HCEC 1CT (cell line): ENCODE measurements at places on chromosomes 4 and X.
A peak's percentile ranks its signal among the peaks of the same experiment; 100 is the strongest.

DNA sequence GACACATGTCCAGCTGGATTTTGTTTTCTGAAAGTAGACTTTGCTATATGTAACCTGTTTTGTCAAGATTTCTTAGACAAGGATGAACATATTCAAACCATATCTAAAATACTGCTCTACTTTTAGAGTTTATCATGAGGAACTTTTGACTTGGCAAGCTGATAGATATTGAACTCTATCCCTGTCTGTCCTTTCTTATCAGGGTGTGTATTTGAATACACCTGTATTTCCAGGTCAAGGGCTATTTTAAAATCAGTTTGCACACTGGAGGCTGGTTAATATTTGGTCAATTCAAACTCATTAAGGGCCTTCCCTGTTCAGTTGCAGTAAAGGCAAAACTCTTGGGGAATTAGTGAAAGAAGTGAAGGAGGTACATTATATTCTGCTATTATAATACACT, 2.3 kb downstream of the CDS1 start:
- no peak for DNase-seq

DNA sequence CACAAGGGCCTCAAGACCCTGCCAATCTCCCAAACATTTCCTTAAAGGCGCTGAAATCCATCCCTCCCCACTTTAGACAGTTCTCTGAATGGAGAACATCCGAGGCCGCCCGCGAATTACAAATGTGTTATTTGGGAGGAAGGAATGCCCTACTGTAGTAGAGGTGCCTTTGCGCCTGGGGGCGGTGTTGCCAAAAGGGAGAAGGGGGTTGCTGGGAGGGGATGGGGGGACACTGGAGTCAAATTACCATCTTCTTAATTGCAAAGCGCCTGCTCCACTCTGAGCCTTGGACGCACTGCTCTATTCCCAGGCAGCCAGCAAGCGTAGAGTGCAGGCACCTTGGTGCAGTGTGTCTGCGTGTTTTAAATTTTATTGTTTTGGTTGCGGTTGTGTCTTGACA, 2.7 kb downstream of the TMEM255A start:
- DNase-seq, result no peak

DNA sequence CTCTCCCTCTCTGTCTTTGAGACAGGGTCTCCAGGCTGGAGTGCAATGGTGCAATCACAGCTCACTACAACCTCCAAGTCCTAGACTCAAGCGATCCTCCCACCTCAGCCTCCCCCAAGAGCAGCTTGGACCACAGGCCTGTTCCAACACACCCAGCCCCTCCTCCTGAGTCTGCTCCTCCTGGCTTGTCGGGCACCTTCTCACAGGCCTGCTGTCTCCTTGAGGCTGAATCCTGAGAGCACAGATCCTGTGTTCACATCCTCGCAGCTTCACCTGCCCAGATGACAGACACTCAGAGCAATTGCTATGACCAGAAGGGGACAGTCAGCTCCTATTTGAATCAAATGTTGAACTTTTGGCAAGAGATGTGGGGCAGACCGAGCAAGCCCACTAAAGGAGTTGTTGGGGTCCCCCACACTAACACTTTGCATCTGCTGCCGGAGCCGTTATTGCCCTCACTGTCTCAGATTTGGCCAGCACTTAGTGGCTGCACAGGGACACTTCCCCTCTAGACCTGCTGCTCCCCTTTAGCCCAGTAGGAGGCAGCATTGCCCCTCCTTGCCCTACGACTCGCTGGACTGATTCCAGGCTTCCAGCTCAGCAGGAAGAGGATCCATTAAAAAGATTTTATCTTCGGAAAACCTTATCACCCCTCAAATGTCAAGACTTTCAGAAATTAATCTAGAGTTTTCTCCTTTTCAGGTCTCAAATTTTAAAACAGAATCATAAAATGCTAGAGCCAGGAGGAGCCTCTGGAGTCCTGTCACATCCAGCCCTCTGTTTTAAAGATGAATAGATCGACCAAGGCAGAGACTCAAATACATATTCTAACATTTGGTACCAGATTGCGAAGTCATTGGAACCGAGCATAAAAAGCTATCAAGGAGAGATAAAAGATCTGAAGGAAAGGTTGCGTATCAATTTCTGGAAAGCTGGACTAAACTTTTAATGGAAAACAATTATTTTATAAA, 113.7 kb downstream of the USP46 start:
- peak; percentile 24 for DNase-seq

DNA sequence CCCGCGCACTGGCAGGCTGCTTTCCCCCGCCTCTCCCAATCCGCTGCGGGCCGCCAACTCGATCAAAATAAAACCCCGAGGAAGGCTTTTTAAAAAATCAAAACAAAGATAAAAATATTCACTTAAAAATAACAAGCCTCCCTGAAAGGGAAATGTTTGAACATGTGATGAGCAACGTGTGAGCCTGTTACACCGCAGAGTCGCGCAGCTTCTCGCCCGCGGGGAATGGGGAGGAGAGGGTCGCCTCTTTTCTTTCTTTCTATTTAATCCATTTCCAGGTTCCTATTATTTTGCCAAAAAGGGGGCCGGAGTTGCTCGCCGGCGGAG, 326.0 kb upstream of the F9 start:
- peak; percentile 1 for DNase-seq

DNA sequence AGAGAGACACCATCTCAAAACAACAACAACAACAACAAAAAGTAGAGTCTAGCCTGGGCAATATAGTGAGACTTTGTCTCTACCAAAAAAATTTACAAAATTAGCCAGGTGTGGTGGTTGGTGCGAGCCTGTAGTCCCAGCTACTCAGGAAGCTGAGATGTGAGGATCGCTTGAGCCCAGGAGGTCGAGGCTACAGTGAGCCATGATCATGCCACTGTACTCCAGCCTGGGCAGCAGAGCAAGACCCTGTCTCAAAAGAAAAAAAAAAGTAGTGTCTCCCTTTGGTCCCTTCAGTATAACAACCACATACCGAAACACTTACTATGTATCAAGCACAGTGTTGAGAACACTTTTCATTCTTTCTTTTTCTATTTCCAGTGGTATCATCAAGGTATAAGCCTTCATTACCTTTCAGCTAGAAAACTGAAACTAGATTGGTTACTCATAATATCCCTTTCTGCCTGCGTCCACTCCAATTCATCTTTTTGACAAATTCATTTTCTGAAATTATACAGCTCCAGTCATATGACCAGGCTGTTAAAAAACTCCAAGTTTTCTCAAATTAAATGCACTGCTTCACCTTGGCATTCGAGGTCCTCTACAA, 54.1 kb downstream of the RPS6KA3 start:
- no peak for DNase-seq

- DNase-seq, result peak; percentile 54
Measured at GRCh38 chrX:134244043-134244442, 7.1 kb downstream of the CCDC160 start.

DNA sequence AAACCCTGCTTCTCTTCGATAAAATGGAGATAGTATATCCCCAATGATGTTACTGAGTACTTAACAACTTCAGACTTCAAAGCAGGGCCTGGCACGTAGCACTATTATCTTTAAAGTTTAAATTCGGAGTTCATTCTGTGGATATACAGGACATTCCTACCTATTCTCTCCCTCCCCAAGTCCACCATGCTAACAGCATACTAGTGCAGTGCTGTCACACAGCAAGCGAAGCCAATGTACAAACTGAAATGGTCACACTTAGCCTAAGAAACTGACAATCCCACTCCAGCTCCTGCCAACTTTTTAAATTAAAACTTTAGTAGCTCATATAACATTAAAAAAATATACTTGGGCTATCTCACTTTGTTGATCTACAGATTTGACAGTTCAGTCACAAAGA, 1.2 kb upstream of the DNAJB14 start:
- DNase-seq, result no peak

DNA sequence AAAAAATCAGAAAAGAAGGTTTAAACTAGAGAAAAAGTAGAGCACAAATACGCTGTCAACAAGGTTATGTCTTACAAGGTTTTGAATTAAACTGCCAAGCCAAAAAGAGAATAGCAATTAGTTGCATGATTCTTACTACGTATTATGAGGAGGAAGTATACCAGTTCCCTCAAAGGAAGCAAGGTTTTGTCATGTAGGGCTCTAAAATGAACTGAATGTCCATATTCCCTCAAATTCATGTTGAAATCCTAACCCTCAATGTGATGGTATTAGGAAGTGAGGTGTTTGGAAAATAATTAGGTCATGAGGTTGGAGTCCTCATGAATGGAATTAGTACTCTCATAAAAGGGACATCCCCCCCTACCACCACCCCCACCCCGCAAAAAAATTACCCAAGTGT, 201.0 kb downstream of the FBXW7 start:
- no peak for DNase-seq

DNA sequence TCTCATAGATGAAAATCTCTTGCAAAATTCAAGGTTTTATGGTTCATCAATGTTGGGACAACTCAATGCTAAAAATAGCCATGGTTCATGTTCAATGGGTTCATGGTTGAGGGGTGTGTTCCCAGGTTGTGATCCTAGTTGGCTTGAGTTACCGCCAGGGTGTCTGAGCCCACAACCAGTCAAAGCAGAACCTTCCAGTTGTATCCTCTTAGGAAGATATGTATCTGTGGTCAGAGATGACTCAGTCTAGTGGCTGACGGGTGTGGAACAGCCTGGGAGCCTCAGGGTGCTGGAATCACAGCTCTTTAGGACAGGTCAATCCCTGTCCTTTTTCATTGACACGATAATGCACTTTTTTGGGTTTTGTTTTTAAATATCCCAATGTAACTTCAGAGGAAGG, 192.3 kb upstream of the NR3C2 start:
- no peak for DNase-seq

DNA sequence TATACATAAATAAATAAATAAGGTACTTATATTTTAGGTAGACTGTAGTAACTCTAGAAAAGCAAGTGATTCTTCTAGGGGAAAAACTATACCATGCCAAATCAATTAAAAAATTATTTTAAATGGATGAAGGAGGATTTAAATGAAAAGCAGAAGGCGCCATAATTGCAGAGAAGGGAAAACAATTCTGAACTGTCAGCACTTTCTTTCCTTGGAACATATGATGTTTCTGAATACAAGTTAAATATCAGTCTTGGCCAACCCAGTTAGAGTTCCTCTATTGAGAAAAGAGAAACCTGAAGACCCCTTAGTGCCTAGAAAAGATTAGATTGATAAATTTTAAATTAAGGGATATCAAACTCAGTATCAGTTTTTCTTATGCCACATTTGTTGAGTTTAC, 75.8 kb downstream of the ADAM29 start:
- DNase-seq, result no peak

DNA sequence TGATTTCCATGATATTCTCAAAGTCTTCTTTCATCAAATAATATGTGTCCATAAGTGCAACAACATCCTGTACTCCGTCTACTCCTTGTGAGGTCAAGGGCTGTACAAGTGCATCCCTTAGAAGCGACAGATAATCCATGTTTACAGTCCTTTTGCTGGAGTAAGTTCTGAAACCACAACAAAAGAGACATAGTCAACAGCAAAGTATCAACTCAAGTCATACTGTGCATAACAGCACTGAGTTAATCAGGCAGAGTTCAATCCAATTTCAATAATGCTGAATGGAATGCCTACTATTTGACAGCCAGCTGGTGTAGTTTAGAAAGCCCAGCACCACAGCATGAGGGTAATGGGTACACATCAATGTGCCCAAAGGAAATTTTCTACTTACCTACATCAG, 74.5 kb downstream of the RFC1 start:
- DNase-seq, result no peak

GRCh38 chrX:110123331-110123782, 120.4 kb downstream of the TMEM164 start:
- no peak for DNase-seq

GRCh38 chr4:9921326-9921725, 100.0 kb downstream of the SLC2A9 start:
- DNase-seq, result no peak

DNA sequence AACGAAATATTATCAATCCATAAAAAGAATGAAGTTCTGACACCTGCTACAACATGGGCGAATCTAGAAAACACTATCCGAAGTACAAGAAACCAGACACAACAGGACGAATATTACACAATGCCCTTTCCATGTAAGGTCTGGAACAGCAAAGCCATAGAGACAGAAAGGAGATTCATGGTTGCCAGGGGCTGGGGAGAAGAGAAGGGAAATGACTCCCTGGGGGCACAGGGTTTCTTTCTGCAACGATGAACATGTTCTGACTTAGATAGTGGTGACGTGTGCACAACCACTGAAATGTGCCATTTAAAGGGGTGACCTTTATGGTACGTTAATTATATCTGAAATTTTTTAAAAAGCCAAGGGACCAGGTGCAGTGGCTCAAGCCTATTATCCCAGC, 28.3 kb downstream of the GPR143 start:
- no peak for DNase-seq

- no peak for DNase-seq
Measured at GRCh38 chr4:7501314-7501713, 66.6 kb upstream of the PSAPL1 start.

GRCh38 chr4:48329193-48329592, 12.1 kb upstream of the SLAIN2 start:
- no peak for DNase-seq

DNA sequence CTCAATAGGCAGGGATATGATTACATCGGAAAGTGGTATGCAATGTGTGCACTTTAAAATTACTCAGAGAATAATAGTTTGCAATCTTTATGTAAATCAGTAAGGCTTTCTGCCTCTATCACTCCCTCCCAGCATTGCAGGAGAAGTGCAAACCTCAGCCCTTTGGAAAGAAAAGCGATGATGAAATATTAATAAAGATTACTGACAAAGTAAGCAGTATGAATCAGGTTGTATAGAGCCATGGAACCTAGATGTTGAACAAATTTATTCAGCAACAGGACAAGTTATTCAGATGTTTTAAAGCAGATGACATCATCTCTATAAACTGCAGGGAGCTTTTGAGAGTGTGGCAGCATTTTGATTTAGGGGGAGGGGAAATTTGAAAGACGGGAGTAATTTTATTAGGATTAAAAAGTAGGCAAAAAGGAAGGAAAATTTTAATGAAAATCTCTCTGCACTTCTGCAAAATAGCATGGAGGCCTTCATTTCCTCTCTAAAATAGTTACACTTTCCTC, 631.7 kb upstream of the GRIA3 start:
- no peak for DNase-seq

DNA sequence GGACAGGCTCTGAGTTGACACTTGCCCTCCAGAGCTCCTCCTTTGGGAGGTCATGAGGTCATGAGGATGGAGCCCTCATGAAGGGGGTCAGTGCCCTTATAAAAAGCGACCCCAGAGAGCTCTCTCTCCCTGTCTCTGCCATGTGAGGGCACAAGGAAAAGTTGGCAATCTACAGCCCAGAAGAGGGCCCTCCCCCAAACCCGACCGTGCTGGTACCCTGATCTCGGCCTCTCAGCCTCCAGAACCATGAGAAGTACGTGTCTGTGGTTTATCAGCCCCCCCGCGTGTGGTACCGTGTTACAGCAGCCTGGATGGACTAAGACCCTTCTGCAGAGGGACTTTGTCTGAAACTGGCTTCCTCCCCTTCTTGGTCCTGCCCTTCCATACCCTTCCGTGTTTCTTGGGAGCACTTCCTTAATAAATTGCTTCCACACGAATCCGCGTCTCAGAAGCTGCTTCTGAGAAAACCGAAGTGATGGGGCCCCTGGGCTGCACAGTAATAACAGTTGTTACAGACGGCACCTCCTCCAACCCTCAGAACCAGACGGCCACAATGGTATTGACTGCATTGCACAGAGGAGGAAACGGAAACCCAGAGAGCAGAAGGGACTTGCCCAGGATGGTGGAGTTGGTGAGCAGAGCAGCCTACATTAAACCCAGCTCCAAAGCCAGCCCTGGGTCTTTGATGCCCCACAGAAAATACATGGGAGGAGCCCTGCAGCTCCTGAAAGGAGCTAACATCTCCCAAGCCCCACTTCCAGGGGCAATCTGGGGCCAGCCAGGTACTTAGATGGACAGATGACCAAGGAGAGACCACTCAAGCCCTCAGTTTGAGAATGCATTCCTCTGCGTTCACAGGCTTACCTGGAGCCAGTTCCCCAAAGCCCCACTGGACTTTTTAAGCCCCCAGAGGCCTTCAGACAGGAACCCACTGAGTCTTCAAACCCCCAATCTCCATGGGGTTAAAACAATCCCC, 242.7 kb downstream of the BCOR start:
- no peak for DNase-seq
